ENCODE measurements at places on chromosomes 1 and 21.

DNA sequence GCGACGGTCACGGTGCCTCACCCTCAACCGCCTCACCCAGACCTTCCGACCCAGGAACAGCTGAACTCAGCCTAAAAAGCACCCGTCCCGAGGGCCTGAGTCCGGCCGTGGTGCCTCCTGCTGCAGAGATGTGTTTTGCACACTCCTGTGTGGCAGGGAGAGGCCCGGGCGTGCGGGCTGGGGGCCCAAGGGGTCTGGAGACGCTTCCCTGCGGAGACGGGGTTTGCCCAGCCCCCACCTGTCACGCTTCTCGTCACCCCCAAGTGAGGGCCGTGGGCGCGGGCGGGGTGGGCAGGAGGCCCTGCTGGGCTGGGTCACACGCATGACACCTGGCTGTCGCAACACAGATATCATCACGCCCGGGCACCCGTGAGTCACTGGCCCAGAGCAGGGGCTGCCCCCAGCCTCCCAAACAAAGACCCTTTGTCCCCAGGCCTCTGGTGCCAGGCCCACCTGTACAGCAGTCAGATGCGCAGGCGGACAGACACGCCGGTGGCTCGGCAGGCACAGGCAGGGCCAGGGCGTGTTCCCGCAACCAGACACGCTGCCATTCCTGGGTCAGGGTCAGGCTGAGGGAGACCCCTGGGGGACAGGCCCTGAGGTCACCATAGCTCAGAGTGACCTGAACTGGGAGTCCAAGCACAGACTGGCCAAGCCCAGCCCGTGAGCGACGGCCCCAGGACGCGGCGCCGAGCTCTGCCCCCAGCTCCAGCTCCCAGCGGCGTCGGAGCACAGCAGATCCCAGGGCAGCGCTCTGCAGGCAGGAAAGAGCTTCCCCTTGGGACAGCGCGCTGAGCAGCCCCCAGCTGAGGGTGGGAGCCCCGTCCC, 6.1 kb downstream of the B3GALT6 start:
- no peak for DNase-seq

- DNase-seq = no peak
Measured at GRCh38 chr1:183235503-183235902, 49.4 kb downstream of the LAMC2 start.

DNA sequence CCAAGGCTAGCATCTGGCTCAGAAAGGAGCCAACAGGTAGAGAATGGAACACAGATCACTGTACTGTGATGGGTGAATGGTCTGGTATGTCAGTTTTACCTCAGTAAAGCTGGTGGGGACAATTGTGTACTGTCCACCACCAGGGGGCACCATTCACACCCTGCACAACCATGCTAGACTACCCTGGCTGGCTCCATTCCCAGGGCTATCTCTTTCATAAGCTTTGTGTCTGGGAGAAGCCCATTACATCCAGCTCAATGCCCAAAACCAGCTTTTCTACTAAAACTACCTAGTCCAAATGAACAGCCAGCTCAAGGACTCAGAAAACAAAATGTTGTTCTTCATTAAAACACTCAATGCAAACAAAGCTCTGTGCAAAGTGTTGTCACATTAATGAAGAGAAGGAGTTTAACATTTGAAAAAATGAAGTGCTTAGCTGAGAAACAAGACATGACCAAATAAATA, 62.0 kb upstream of the RASAL2 start:
- peak; percentile 60 for DNase-seq

DNA sequence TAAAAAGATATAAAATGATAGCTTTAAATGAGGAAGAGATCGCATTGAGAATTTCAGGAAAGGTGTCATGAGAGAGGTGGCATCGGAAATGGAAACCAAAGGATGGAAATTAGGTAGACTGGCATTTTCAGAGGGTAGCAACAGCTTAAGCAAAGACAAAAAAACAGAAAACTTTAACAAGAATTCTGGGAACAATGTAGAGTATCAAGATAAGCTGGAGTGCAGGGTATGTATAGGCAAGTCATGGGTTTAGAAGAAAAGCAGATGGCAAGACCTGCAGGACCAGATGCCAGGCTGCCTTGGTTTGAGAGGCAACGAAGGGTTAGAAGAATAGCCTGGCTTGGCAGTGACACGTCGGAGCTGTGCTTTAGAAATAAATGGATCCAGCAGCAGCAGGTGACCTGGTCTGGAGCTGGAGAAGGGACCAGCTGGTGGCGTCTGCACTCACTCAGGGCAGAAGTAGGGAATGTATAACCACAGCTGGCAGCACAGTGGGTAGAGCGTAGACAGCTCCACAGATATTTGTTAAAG, 149.4 kb upstream of the TIAM1 start:
- DNase-seq = no peak

- no peak for DNase-seq
Measured at GRCh38 chr1:216045400-216045799, 377.8 kb downstream of the USH2A start.

DNA sequence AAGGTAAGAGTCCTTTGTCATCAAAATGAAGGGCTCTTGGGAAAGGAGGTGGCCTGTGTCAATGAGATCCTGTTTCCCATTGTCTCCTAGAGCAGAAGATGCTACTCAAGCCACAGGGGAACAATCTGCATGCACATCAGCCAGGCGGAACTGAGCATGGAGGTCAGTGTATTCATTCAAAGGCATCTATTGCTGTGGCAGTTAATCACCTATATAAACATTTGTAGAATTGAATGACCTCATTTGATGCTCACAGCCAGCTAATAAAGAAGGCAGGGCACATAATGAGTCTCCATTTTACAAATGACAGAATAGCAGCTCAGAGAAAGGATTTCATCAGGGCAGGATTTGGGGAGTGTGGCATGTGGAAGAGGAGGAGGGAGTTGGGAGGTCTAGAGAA, 5.7 kb upstream of the FYB2 start:
- no peak for DNase-seq

DNA sequence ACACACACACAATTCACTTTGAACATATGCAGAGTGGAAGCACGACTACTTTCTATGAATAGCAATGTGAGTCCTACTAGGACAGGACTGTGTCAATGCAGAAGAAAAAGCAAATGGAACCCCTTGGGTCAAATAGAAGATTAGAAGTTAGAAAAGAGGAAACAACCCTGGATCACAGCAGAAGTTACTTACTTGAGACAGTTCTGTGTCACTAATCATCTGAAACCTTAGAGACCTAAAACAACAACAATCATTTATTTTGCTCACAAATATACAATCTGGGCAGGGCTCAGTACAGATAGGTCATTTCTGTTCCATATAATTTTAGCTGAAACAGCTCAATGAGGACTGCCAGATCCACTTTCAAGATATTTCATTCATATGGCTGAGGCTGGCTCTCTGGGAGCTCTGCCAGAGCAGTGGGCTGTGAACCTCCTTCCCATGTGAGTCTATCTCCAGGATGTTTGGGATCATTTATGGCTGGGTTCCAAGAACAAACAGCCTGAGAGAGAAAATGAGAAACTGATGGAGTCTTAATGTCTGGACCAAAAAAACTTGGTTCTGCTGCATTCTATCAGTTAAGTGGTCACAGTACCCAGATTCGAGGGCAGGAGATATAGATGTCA, 42.5 kb upstream of the IL10 start:
- DNase-seq = peak; percentile 79

GRCh38 chr1:213669964-213670691, 317.6 kb upstream of the PROX1 start:
- DNase-seq = no peak

- DNase-seq = no peak
Measured at GRCh38 chr1:174761335-174761734, 238.4 kb upstream of the CACYBP start.

- no peak for DNase-seq
Measured at GRCh38 chr1:205916541-205916940, 26.7 kb downstream of the SLC26A9 start.

- DNase-seq = no peak
Measured at GRCh38 chr1:7303554-7304317, 467.4 kb upstream of the VAMP3 start.

GRCh38 chr1:161098210-161099068, at the start of gene KLHDC9:
Gene KLHDC9 (plus strand): TSS chr1:161098361. CDS start chr1:161098536, 175 bp downstream.
- DNase-seq = no peak

DNA sequence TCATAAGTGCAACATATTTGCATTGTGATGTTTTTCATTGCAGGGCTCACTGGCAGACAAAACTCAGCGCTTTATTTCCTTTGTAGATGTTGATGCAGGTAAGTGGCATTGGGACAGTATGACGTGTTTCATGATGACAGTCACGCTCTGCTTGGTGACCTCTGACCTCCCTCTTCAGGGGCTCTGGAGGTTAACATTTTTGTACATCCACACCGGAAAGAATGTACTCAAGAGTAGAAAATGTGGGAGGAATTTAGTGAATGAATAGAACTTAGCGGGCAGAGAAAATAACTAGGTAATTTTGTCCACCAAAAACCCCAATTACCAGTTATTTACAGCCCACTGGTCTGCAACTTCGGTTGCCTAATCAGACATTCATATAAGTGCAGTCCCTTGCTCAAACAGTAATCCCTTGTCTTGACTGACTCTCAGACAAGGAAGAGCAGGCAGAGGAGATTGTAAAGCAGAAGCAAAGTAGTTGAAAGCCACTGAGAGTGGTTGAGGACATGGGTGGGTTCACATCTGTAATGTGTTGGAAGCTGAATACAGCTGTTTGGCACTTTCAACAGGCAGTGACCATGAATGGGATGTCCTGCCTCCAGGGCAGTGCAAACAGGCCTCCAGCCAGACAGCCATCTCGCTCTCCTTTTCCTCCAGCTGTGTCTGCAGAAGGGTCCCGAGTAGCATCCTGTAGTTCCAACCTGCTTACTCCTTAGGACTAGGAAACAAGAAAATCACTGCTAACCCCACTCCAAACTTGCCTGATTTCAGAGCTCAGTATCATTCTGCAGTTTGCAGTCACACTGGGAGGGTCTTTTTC, 188.9 kb downstream of the NRIP1 start:
- peak; percentile 30 for DNase-seq

DNA sequence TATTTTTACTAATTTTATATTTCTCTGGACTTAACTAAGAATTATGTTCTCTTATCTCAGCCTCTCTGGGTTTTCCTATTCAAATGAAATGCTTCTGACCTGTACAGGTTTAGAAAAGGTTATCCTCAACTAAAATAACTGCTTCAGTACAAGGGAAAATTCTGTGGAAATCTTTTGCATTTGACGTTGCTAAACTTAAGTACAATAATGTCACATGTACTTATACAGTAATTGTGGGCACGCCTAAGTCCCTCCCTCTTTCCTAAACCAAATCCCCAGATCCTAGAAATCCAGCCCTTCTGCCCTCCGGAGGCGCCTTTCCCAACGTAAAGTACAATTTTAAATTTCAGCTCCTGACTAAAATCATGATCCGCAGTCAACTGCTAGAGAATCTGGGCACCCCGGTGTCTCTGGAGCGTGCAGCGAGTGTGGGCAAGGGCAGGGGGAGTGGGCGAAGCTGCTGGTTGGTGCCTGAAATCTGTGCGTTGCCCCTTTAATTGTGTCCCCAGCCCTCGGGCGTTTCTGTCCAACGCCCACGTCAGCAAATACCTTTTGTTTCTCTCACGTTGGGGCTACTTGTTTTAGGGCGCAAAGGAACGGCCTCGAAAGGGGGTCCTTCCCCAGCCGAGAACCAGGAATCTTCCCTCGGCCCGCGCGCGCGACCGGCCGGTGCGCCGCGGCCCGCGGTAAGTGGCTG, at the start of gene ZBTB8A:
ZBTB8A (plus strand) TSS at position 541 of the 697 bp plus-strand sequence. CDS start 53,505 bp downstream, outside the sequence.
- DNase-seq = no peak

GRCh38 chr1:116556289-116557006, 14.4 kb downstream of the CD58 start:
- DNase-seq = peak; percentile 85

GRCh38 chr1:74731399-74732052, 1.3 kb downstream of the CRYZ start:
- no peak for DNase-seq

DNA sequence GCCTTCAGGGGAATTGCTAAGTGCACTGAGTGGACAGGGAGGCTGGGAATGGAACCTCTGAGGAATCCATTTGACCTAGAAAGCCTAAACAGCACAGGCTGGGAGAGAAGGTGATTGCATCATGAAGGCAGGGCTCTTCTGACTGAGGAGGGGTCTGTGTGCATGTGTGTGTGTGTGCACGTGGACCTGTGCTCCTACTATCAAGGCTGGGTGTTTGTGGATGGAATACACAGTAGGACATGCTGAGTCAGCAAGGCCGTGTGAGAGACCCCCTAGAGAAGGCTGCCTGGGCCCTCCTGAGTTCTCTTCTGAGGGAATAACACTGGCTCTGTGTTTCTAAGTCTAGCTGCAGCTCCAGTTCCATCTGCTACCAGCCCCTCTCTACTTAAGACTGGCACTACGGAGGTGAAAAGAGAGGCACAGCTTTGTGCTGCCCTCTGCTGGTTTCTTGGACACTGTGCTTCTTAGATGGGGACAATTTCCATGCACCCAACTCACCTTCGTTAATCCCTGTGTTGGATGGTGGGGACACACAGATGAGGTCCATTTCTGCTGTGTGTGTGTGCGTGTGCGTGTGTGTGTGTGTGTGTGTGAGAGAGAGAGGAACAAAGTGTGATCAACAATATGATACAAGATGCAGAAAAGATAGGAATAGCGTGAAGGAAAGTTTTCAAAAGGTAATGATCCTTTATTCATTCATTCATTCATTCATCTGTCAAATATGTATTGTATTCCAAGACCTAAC, 6.2 kb upstream of the EFCAB14 start:
- peak; percentile 71 for DNase-seq

- DNase-seq = peak; percentile 7
Measured at GRCh38 chr1:31762726-31763670, 1.1 kb downstream of the ADGRB2 start.

- DNase-seq = no peak
Measured at GRCh38 chr1:241932845-241933244, 24.7 kb upstream of the BECN2 start.

GRCh38 chr1:170318141-170318540, 172.4 kb downstream of the NTMT2 start:
- no peak for DNase-seq

DNA sequence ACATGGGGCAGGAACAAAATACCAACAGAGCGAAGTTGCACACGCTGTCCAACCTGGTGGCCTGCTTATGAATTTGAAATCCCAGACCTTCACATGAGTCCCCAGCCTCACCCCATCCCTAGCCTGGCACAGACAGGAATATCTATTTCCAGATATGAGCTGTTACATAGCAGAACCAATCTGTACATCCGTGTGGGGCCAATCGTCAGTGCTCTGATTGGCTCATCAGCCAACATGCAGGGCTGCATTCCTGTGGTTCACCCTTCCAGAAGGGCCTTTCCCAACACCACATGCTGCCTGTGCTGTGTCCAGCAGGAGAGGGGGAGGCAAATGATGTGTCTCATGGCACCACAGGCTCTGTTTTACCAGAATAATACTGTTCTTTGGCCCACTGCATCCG, 31.3 kb downstream of the CCN1 start:
- DNase-seq = no peak
